GM19239 (cell line): ENCODE measurements at places on chromosomes 4 and X.

- peak; percentile 1 for DNase-seq
Observed at GRCh38 chr4:115515772-115516171, 402.4 kb upstream of the NDST4 start.

- no peak for DNase-seq
Observed at GRCh38 chrX:51155566-51155965, 177.1 kb upstream of the NUDT10 start.

- DNase-seq = no peak
Observed at GRCh38 chrX:107674480-107675364, 46.4 kb downstream of the PRPS1 start.

DNA sequence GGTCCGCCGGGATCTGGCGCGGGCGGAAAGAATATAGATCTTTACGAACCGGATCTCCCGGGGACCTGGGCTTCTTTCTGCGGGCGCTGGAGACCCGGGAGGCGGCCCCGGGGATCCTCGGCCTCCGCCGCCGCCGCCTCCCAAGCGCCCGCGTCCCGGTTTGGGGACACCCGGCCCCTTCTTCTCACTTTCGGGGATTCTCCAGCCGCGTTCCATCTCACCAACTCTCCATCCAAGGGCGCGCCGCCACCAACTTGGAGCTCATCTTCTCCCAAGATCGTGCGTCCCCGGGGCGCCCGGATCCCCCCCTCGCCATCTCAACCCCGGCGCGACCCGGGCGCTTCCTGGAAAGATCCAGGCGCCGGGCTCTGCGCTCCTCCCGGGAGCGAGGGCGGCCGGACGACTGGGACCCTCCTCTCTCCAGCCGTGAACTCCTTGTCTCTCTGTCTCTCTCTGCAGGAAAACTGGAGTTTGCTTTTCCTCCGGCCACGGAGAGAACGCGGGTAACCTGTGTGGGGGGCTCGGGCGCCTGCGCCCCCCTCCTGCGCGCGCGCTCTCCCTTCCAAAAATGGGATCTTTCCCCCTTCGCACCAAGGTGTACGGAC lies 482 bp upstream of the SHOX start:
- DNase-seq = no peak

DNA sequence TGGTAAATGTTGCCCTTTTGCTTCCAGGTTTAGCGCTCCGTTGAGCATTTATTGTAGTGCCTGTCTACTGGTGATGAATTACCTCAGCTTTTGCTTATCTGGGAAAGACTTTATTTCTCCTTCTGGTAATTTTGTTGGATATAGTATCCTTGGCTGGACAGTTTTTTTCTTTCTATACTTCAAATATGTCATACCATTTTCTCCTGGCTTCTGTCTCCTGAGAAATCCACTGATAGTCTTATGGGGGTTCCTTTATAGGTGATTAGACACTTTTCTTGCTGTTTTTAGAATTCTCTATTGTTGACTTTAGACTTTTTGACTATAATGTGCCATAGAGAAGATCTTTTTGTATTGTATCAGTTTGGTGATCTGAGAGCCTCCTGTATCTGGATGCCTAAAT lies 73.5 kb downstream of the ARFIP1 start:
- no peak for DNase-seq

- DNase-seq = no peak
Observed at GRCh38 chr4:158710814-158711213, 12.4 kb downstream of the PPID start.

- no peak for DNase-seq
Observed at GRCh38 chr4:89177807-89178206, 66.5 kb downstream of the TIGD2 start.

DNA sequence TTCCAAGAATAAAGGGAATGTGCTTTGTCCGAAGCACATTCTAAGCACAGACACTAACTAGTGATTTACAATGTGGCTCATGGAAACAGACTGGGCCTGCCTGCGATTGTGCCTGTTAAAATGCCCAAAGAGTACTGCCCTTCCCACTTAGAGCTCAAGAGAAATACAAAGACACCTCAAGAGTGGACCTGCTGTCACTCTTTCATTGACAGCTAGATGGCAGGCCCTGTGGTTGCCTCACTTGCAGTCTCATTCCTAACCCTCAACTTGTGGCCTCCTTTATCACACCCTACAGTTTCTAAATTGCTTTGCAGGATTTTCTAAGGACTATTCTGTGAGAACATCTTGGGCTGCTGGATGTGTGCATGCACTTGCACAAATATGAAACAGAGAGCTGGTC lies 331.0 kb upstream of the EMCN start:
- no peak for DNase-seq

DNA sequence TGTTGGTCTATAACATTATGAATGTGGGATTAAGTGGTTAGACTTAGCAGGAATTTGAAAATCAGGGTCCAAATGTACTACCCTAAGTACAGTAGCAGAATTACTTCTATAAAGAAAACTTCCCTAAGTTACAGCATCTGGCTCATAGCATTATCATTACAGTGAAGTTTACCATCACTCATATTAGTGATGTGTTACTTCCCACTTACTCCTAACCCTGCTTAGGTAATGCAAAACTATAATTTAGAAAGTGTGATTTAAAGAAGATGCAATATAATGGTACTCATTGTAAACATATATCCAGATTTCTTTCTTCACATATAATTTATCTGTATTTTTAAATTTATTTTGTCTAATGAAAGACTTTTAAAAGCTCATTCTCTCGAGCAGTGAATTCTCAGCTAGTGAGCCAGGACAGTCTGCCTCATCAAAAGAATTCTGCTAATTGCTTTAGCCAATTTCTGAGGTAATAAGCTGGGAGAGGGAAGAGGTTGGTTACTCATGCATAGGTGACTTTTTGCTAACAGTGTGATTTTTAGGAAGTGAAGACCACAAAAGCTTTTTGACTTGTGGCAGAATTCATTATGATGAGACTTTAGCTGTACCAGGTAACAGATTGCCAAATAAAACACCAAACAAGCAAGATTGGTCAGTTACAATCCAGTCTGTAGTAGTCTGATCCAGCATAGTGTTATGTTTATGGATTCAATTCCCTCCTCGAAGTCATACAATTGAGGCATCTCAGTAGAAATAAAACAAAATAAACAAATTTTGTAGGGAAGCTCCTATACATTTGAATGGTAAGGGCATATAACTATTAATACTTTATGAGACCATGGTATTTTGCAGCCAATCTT lies 21.0 kb downstream of the PLS3 start:
- no peak for DNase-seq

DNA sequence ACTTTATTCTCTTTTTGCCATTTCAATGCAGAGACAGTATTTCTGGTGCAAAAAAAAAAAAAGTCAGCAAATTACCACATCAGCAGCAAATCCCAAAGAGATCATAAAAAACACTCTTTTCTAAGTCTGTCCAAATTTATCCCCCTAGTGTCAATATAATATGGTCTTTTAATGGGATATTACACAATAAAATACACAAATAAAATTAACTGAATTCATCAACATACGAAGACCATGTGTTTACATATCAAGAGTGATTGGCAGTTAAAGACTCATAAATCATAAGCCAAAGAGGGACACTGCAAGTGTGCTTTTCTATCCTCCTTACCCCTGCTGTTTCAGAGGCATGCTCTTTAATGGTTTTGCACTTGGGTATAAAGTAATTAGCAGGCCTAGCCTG lies 340.2 kb upstream of the DKK2 start:
- no peak for DNase-seq

- no peak for DNase-seq
Observed at GRCh38 chr4:125317525-125317877, 2.7 kb downstream of the FAT4 start.

GRCh38 chr4:89446193-89446592 lies 138.6 kb upstream of the GPRIN3 start:
- no peak for DNase-seq

- DNase-seq = no peak
Observed at GRCh38 chrX:3651277-3651676, 62.2 kb downstream of the PRKX start.

DNA sequence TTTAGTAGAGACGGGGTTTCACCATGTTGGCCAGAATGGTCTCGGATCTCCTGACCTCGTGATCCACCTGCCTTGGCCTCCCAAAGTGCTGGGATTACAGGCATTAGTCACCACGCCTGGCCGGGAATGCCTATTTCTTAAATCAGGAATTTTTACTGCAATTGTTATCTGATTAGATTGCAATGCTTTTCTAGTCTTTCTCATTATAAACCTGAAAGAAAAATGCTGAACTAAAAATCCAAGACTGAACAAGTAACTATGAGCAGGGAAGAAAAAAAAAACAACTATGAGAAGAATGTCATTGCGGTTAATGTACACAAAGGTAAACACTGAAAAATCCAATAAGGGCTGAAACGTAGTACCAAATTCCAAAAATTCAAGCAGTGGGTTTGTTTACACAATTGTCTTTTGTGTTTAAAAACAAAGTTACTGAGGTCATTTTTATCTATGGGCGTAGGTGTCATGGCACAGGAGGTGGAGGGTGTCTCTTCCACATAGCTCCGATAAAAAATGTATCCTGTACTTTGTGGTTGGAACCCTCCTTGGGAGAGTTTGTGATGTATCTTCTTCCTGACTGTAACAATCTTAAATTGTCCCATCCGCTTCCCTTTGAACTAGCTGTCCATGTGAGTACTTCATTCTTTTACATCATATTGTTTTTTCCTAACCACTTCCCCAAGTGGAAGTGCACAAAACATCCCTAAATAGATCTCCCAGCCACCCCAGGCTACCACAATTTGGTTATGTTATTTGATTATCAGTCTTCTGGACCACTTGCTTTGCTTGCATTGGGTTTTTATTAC lies 11.1 kb upstream of the TMEM156 start:
- no peak for DNase-seq

DNA sequence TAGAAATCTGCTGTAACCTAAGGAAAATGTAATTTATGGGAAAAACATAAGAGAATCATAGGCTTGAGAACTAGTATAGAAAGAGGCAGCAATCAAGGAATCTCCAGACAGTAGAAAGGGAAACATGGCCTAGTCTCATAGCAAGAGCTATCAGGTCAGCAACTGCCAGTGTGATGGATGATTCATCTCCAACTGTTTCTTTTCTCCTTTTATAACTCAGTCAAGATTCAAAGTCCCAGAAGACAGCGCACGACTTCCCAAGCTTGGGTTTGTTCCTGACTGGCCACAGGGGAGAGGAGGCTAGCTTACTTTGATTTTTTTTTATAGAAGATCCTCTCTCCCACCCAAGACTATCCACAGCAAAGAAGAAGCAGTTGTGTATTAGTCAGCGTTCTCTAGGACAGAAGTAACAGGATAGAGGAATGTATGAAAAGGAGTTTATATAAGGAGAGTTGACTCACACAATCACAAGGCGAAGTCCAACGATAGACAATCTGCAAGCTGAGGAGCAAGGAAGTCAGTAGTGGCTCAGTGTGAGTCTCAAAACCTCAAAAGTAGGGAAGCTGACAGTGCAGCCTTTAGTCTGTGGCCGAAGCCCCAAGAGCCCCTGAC lies 181.5 kb downstream of the GC start:
- DNase-seq = no peak

- DNase-seq = no peak
Observed at GRCh38 chrX:9337046-9337445, 127.8 kb upstream of the TBL1X start.

GRCh38 chr4:140267576-140267975 lies 105.9 kb upstream of the SCOC start:
- DNase-seq = no peak

- DNase-seq = no peak
Observed at GRCh38 chr4:70996018-70996360, 2.5 kb downstream of the DCK start.

GRCh38 chr4:73460913-73461522 lies 20.5 kb upstream of the AFM start:
- DNase-seq = no peak

DNA sequence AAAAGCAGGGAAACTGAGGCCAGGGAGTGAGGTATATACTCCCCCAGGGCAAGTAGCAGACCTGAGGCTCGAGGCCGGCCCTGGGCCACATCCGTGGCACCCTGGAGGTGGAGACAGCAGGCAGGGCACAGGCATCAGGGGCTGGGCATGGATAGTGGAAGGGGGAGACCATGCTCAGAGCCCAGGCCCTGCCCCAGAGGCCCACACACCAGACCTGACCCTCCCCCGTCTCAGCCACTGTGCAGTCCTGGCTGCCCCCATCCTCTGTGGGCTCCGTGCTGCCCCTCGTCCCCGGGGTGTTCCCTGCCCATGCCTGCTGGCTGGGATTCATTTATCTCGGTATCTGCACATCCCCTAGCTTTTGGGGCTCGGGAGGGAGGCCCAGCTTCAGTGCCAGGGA lies 103.1 kb upstream of the NKX1-1 start:
- DNase-seq = no peak

- no peak for DNase-seq
Observed at GRCh38 chr4:180028682-180029081, 2214.5 kb upstream of the TENM3 start.

DNA sequence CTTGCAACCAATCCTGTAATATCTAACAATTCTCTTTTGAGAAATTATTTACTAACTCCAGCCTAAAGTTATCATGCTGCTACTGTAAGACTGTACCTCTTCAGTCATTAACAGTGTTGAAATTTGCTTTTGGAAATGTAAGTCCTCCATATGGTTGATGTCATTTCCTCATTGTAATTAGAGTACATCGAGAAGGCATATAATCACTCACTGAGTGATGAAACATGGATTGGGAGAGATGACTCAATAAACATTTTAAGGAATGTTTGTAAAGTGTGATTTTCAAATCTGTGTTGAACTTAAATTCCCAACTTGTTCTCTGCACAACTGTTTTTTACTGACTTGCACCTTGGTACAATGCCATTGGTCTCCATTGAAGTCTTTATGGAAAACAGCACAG lies 61.2 kb downstream of the HMGB2 start:
- no peak for DNase-seq

DNA sequence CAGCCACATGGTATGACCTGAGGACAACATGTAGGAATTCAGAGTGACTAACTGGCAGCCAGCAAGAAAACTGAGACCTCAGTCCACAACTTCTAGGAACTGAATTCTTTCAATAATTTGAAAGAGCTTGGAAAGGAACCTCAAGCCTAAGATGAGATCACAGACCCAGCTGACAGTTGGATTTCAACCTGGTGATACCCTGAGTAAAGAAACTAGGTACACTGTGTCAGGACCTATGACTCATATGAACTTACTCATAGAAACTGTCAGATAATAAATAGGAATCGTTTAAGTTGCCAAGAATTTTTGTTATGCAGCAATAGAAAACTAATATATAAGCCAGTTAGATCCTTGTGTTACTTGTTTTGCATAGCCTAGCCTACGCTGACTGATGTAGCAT lies 102.4 kb upstream of the DCAF12L1 start:
- DNase-seq = no peak

- DNase-seq = no peak
Observed at GRCh38 chrX:410296-410695, 23.6 kb upstream of the PPP2R3B start.
